ENCODE measurements at places on chromosomes 16 and 17.

GRCh38 chr17:3012926-3013581, 50.4 kb downstream of the OR1D5 start:
- no peak for DNase-seq

GRCh38 chr17:57299176-57299575, 42.9 kb downstream of the MSI2 start:
- DNase-seq: no peak

DNA sequence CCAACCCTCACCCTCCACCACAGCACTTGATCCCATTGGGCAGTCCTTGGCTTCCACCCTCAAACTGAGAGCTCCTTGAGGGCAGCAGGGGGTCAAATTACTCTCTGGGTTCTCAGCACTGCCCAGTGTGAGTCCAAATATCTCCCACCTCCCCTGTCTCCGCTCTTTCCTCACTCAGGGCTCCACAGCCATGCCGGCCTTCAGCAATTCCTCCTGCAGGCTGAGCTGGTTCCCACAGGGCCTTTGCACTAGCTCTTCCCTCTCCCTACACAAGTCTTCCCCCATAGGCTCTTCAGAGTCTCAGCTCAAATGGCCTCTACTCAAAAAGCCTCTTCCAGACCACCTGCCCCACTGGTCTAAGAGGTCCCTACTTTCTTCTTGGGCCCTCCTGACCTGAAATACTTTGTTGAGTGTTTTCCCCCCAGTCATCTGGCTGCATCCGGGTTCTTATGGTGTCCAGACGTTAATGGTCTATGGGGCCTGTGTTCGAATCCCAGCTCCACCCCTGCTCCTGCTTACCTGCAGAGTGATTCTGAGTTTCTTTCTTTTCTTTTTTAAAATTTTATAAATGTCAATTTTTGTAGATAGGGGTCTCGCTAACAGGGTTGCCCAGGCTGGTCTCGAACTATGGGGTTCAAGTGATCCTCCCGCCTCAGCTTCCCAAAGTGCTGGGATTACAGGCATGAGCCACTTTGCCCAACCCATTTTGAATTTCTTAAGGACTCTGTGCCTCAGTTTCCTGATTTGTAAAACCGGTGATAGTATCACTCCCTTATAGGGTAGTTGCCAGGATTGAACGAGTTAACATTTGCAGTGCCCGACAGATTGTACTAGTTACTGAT, 973 bp upstream of the IL4R start:
- DNase-seq: no peak

DNA sequence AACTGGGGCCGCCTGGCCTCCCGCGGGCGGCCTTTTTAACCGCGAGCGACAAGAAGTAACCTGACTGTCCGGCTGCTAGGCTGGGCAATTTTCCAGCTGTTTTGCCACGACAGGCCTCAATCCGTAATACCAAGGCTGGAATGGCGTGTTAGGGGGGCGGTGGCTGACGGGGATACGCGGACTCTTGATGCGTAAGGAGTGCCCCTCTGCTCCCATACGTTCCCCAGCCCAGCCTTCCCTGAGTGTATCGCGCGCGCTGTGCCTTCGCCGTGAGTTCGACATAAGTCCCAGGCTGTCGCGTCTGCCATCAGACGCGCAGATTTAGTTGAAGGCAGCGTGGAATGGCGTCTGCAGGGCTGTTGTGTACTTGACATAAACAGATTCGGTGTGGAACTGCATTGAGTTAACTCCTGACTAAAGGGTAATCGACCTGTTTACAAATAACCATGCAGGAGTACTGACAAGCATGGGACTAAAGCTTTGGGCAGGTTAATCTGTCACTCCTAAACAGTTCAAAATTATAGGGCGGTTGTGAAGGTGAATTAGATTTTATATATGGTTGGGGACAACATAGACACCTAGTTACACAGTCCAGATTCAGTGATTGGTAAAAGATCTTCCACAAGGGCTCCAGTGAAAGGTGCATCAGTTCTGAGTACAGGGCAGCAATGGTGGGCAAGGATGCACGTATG, 16.6 kb upstream of the ERN1 start:
- no peak for DNase-seq

- no peak for DNase-seq
Observed at GRCh38 chr16:4859190-4859899, 12.1 kb downstream of the UBN1 start.

DNA sequence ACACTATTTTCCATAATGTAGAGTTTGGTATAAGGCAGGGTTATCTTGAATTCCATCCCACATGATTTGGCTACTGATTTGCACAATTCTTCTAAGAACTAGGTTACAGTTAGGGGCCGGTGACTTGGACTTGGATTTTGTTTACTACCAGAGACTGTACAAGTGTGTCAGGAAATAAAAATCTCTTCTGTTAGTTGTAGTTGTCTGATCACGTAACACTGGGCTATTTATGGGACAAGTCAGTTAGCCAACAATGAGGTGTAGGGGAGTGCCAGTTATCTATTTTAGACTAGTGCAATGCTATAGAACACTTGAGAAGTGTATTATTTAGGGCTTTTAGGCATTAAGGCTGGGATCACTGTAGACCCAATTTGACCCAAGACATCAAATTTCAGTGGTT, 39.7 kb upstream of the GHDC start:
- no peak for DNase-seq

GRCh38 chr16:27526180-27526579, 23.5 kb downstream of the GTF3C1 start:
- DNase-seq: no peak

DNA sequence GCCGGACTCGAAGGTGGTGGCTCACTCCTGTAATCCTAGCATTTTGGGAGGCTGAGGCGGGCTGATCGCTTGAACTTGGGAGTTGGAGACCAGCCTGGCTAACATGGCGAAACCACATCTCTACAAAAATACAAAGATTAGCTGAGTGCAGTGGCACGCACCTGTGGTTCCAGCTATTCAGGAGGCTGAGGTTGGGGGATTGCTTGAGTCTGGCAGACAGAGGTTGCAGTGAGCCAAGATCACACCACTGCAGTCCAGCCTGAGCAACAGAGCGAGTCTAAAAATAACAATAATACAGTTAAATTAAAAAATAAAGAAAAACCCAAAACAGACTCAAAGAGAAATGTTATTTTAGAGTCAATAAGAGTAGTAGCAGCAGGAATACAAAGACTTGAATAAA, 29.7 kb upstream of the ABCA5 start:
- DNase-seq: no peak

GRCh38 chr16:85418978-85419491, 194.1 kb upstream of the GSE1 start:
- DNase-seq: no peak

DNA sequence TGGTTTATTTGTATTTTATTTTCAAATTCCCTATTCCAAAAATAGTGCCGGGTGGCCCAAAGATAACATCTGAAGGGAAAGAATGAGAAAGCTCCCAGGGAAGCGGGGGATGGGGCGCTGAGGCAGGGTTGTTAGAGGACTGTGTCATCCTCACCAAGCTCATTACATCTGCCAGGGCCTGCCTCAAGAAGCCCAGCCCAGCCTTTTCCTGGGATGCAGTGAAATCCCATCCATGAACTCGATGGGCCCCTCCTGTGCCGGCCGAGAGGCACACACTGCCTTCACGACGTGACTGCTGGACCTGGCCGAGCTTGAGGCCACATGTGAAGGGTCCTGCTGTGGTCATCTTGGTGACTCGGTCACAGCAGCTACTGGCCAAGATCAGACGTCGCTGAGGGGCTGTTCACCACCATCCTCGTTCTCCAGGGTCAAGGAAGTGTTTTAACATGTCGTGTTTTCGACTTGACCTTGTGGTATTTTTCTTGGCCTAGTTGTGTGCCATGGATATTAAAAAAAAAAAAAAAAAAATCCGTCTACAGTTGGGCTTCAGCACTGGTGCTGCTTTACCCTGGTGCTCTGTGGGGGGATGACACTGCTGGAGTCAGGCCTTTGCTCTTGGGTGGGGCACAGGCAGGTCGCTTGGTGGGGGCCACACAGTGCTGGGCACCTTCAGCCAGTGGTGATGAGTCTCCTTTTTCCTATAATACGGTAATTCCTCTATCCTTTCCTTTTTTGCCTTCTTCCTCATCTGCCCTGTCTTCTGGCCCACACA, 4.9 kb downstream of the TIMM22 start:
- DNase-seq: no peak

- no peak for DNase-seq
Observed at GRCh38 chr17:82281076-82281475, 7.6 kb upstream of the CSNK1D start.

DNA sequence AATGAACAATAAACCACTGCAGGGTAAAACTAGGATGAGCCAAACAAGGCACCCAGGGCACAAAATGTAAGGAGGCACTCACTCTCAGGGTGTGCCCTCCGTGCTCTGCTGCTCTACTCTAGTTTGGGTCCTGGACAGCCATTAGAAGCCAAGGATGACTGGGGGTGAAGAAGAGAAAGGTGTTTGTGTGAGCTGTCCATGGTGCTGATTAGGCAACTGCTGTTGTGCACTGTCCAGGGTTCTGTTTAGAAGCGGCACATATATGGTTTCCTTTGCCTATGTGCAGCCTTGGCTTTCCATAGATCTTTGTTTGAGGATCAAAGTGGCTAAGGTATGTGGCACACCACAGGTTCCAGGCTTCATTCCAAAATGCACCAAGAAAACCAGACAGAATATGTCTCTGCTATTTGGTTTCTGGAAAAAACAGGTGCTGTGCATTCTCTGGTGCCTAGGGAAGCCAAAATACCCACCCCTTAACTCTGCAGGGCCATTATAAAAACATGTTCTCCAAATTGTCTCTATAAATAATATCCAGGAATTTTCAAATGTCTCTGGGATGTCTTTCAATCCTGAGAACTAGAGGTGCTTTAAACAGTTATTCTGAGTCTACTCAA, 123.5 kb downstream of the CBLN1 start:
- DNase-seq: no peak

- no peak for DNase-seq
Observed at GRCh38 chr17:34728771-34729310, 149.5 kb downstream of the TMEM132E start.

- no peak for DNase-seq
Observed at GRCh38 chr17:28282596-28282995, 36.4 kb upstream of the TMEM97 start.

GRCh38 chr17:81037798-81038733, 3.1 kb downstream of the BAIAP2 start:
- no peak for DNase-seq

DNA sequence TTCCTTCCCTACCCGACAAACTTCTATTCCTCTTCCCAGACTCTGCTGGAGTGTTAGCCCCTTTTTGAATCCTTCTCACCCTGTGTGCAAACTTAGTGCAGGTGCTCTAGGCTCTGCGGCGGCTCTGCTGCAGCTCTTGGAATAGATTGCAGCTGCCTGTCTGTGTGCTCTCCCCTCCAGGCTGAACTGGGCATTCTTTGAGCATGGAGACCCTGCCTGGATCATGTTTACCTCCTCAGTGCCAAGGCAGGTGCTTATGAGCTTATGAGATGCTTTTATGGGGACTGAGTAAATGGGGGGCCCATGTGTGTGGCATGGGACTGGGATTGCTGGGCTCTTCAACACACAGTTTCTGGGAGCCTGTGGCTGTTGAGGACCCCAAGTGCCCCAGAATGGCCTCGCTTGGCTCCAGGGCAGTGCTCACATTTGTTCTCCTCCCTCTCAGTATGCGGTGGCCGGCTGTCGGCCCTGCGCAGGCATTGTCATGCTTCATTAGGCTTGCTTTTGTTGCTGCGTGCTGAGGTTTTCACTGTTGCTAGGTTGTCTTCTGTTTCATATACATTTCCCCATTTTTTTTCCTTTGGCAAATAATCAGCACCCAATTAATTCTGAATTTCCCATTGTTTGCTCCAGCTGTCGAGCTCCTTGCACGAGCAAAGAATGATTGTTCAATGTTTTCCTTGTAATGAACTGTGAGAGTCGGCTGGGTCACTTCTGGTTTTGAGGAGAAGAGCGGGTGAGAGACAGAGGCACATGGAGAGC, 185.5 kb upstream of the NLRP1 start:
- no peak for DNase-seq

DNA sequence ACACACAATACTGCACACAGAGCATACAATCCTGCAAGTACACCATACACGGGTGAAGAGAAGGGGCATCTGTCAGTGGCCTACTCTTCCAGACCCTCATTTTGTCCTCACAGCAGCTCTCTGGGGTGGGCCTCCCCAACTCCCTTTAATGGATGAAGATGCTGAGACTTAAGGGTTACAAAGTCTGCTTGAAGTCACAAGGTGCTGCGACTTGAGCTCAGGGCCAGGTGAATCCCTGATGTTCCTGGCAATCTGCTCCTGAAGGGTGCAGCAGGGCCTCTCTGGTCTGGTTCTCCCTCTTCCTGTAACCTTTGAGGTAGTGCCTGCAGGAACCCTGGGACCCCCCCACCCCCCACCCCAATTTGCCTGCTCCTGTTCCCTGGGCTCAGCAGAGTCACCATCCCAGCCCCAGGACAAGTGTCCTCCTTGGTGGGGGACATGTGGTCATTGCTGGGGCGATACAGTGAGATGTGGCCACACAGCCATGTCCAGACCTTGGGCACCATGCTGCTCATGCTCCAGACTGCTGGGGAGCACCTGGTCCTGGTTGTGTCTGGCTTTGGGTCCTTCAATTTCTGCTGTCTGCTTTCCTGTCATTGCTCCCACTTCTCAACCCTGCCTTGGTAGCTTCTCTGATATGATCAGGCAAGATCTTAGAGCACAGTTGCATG, 107.5 kb downstream of the METRNL start:
- DNase-seq: no peak

GRCh38 chr16:58177353-58177710, 20.6 kb downstream of the CSNK2A2 start:
- no peak for DNase-seq

- no peak for DNase-seq
Observed at GRCh38 chr17:19705771-19706770, 10.3 kb downstream of the SLC47A2 start.

GRCh38 chr16:19898924-19899604, 14.4 kb upstream of the GPRC5B start:
- DNase-seq: no peak

- no peak for DNase-seq
Observed at GRCh38 chr17:65674246-65675045, 113.0 kb upstream of the AXIN2 start.

- DNase-seq: no peak
Observed at GRCh38 chr17:2177235-2177811, 122.4 kb downstream of the HIC1 start.

DNA sequence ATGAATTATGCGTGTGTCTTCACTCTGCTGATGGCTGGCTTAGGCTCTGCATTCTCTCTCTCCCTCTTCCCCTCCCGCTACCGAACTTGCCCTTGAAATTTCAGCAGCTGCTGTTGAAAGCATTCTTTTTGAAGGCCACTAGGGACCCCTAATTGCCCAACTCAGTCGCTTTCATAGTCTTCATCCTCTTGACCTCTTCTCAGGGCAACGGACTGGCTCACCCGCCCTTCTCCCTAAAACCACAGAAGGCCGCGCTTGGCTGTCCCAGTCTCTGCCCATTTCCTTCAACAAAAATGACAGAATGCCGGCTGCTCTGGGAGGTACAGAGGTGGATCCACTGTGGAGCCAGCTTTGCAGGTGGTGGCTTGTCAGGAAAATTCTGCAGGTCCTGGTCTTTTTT, 21.0 kb upstream of the FMNL1 start:
- DNase-seq: no peak

- no peak for DNase-seq
Observed at GRCh38 chr16:85477801-85478363, 135.2 kb upstream of the GSE1 start.

Measured in omental fat pad (tissue), 4 donors.